HCEC 1CT (cell line): ENCODE measurements at places on chromosomes 2 and 18.
A peak's percentile ranks its signal among the peaks of the same experiment; 100 is the strongest.

- no peak for DNase-seq
Measured at GRCh38 chr2:122864728-122865127, 1109.3 kb downstream of the TSN start.

DNA sequence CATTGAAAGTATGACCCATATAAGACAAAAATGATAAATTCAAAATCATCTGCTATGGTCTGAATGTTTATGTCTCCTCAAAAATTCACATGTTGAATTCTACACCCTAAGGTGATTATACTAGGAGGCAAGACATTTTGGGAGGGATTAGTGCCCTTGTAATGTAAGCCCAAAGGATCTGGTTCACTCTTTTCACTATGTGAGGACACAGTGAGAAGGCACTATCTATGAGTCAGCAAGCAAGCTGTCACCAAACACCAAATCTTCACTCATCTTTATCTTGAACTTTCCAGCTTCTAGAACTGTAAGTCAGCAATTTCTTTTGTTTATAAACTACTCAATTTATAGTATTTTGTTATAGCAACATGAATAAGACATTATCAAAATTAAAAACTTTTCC is 284.7 kb upstream of the ZC3H15 start:
- DNase-seq, result peak; percentile 13

- DNase-seq, result peak; percentile 68
Measured at GRCh38 chr2:26770986-26771586, 7.0 kb downstream of the SLC35F6 start.

DNA sequence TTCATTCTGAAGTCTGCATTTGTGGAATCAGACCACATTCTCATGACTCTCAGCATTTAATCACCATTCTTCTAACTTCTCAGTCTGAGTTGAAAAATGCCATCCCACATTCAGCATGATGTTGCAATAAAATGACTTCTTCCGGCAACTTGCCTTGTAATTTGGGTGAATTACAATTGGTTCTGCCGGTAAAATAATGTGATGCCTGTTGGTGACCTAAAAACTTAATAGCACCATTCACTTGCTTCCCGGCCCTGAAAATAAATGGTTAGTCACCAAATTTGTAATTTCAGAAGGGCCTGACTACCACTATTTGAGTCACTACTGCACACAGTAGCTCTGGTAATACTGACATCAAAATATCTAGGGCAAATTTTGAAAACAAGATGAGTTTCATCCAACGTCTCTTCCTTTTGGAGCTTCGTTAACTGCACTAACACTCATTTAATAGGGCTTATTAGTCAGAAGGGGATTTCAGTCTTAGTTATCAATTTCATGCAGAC is 637.1 kb upstream of the CHAC2 start:
- peak; percentile 79 for DNase-seq

- no peak for DNase-seq
Measured at GRCh38 chr18:44708451-44709083, 27.9 kb downstream of the SETBP1 start.

GRCh38 chr2:203399031-203399430 is 70.8 kb downstream of the ABI2 start:
- DNase-seq, result peak; percentile 60
